ENCODE measurements at places on chromosomes 1 and 21.

DNA sequence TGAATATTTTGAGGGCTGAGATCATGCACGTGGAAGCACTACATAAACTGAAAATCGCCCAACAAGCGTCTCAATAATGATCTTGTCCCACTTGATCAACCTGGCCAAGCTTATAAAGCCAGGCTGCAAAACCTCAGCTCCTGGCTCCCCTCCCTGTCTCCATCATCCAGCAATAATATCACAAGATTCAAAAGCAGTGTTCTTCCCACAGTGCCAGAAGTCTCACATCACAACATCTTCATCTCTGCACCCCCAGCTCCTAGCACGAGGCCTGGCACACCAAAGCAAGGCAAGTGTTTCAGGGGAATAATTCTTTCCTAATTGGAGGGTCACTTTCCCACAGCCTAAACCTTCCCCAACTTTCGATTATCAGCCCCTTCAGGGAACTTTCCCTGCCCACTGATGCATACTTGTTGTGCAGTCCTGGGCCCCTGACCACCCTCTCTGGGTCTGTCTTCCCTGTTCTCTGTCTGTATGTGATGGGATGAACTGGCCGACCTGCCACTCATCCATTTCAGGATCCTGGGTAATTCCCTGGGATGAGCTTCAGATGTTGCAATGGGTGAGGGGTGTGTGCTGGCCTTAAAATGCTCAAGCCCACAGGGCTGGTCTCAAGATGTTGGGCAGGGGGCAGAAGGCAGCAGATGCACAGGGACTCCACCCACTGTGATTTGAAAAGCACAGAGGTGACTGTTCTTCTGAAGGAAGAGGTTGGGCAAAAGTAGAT lies 129.0 kb downstream of the DMRTB1 start:
- no peak for DNase-seq

DNA sequence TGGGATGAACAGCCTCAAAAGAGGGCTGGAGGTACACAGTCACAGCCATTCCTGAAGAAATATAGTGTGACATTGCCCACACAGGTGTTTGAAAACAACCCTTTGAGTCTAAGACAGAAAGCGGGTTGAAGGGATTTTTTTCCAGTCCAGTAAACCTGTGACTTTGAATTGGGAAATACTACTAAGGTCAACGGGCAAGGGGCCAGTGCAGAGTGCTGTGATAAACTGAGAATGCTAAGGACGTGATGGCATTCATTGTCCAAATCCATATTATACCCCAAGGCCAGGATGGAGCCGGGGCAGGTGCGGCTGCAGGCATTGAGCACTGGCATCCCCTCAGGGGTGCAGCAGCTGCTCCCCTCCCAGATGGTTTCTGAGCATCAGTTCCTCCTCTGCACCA lies 36.6 kb downstream of the KIAA0040 start:
- no peak for DNase-seq

DNA sequence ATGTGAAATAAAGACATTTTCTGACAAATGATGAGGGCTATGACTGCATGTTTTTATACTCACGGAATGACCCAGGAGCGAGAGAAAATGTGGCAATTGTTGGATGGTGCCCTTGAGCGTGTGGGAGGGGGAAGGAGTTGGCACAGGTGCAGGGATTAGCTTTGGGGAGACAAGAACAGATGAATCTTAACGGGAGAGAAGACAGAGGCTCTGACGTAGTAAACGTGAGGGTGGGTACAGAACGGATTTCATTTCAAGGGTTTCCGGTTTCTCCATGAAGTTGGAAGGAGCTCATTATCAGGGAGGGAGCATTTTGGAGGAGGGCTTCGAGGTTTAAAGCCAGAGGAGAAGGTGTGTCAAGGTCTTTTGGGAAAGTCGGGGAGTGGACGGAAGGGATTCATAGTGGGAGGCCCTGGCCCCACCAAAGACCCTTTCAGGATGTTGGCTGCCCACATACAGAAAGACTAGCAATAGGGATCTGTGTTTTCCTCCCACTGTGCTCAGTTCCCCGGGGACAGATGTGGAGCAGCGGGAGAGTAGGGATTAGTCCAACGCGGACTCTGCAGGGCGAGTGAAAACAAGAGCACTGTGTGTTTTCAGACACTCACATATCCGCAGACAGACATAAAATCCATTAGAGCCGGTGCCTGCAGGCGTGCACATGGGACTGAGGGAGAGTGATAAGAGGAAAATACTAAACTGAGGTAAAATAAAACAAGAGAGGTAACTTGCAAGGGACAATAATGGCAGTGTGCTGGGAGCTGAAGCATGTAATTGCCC lies 584.1 kb downstream of the AJAP1 start:
- DNase-seq = no peak

- DNase-seq = no peak
Measured at GRCh38 chr21:31351438-31351837, 7.4 kb upstream of the TIAM1 start.

- no peak for DNase-seq
Measured at GRCh38 chr1:33727310-33727709, 136.6 kb upstream of the HMGB4 start.

DNA sequence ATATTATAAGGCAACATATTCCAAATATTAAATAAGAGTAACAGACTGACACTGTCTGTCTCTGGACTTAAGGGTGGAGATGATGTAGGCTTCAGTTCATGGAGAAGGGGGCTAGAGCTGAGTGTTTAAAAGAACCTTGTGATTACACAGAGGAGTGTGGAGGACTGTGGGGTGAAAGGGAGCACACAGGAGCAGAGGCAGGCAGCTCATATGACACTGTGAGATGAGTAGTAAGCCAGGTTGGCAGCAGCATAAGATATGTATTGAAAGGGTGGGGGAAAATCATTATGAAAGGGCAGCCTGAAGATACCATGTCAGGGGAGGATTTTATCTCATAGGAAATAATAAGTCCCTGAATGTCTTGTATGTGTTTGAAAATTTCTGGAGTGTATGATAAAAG lies 104.5 kb downstream of the AK5 start:
- no peak for DNase-seq

- no peak for DNase-seq
Measured at GRCh38 chr1:61079296-61079897, 3.0 kb upstream of the NFIA start.

DNA sequence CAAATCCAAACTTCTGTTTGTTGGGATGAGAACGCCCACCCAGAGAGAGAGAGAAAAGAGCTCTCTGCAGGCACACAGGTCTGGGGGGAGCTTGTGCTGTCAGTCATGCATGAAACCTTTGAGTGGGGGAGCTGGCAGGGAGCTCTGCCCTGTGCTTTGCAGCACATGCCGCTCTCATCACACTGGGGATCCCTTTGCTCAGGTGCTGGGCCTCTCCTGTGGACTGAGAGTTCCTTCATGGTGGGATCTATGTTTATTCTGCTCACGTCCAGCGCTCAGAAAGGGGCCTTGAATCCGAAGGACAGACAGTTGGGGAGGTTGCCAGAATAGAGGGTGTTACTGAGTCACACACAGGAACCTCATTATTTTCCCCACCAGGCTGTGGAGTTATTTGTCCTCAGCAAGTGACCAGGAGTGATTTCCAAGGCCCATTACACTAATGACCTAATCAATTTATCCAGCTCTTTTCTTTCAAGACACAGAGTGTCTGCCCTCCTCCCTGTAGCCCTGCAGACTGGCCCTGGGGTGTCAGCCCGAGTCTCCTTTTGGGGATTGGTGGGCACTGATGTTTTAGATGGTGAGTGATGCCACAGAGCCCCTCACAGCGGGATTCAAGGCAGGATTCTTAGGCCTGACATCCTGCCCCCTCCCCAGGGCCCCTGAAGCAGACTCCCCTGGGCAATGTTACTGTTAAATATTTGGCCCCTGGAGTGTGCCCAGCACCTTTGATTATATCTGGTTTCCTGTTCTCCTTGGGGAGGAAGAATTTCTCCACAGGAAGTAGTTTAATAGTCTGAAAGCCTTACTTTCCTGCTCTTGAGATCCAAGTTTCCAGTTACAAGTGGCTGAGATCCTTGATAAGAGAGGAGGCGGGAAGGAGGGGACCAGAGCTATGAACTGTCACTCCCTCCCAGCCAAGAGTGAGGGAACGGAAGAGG lies 22.3 kb downstream of the MYBPH start:
- DNase-seq = no peak

DNA sequence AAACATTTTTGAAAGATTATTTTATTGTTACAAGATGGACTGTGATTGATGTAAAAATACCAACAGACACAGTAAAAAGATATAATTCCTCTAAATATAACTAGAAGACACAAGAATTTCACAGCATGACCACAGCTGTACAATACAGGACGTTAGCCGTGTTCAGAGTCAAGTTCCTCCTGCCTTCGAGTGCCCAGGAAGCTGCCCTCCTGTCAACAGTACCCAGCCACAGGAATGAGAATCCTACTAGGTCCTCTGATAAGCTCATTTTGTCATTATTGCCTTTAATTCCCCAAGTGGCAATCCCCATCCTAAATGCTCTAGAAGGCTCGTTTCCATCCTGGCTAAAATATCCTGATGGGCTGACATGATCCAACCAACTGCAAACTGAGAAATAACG lies 16.4 kb upstream of the CAPN2 start:
- DNase-seq = no peak

GRCh38 chr1:172897738-172898137 lies 153.0 kb downstream of the TNFSF18 start:
- DNase-seq = no peak

- no peak for DNase-seq
Measured at GRCh38 chr1:30799233-30799511, 41.6 kb upstream of the LAPTM5 start.

- no peak for DNase-seq
Measured at GRCh38 chr1:243587823-243588560, 262.1 kb downstream of the AKT3 start.

GRCh38 chr1:55931081-55931940 lies 648.1 kb downstream of the PLPP3 start:
- no peak for DNase-seq

DNA sequence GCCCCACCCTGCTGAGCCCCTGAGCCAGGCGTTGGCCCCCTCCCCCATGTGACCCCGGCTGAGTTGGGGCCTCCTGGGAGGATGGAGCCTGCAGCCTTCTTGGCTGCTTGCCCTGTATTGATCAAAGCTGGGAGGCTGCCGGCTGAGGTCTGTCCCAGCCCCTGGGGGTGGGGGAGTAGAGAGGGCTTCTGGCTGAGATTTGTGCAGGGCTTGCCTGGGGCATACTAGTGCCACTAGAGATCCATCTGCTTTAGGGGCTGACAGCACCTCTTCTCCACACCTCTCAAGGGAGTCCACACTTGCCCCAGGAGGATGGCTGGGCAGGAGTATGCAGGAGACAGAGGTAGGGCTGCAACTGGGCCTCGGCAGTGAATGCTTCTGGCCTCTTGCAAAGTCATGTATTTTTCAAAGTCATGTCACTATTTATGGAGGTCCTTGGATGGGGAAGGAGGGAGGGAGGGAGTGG lies 53.6 kb upstream of the SSBP3 start:
- DNase-seq = no peak

- no peak for DNase-seq
Measured at GRCh38 chr1:40462956-40463590, 12.8 kb downstream of the ZFP69B start.

Measured in activated naive CD4-positive, alpha-beta T cell treated with Interleukin-2 at 50 U/mL for 16 hours (primary cell).